Fibroblast of upper back skin (primary cell): ENCODE measurements at places on chromosomes 3 and 15.

DNA sequence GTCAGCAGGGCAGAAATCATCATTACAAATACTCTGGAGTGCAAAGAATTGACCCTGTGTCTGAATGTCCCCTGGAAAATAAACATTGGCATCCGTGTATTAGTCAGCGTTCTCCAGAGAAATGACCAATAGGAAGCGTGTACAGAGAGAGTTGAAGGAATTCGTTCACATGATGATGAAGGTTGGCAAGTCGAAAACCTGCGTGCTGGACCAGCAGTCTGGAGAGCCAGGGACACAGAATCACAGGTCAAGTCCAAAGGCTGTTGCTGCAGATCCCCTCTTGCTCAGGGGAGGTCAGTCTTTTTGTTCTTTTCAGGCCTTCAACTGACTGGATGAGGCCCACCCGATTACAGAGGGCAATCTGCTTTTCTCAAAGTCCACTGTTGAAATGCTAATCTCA is 16.6 kb downstream of the GP9 start:
- DNase-seq = no peak

DNA sequence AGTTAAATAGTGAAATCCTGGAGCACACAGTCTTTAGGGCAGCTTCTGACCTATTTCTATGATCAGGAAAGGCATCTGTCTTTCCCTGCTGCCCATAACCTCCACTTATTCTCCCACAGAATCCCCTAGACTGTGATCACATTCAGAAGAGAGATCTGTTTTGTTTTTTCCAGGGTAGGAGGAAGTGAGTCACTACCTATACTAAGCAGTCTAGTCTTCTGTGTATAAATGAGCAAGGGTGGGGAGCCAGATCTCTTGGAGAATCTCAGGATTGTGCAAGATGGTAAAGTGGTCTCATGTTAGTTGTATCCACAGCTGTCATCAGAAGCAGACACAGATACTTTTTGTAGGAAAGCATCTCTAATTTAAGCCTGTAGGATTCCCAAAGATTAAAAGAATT is 11.8 kb upstream of the FBXO22 start:
- peak; percentile 90 for DNase-seq

- DNase-seq = no peak
Measured at GRCh38 chr15:86236356-86237110, 156.9 kb downstream of the AGBL1 start.

DNA sequence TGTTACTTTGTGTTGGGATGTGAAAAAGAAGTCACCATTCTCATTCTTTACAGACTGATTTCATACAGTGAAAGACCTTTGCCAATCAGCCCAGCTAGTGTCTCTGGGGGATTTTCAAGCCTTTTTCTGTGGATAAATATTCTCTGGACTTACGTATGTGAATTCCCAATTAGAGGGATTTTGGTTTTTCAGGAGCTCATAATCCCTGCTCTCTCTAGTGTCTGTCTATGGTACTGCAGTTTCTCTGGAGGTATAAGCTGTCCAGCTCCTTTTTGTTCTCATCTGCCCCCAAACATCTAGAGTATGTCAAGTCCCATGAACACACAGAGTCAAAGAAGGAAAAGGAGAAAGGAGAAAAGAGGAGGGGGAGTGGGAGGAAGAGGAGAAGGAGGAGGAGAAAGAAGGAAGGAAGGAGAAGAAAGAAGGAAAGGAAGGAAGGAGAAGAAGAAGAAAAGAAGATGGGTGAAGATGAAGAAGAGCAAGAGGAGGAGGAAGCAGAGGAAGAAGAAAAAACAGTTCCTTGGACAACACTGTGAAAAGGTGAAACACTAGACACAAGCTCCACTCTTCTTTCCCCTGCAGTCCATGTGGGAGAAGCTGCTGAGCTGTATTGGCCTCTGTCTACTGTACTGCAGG is 218.6 kb downstream of the GREM1 start:
- peak; percentile 83 for DNase-seq

- DNase-seq = peak; percentile 77
Measured at GRCh38 chr15:89123181-89123525, 34.9 kb downstream of the ABHD2 start.

- no peak for DNase-seq
Measured at GRCh38 chr15:22936577-22937472, 43.3 kb downstream of the CYFIP1 start.

GRCh38 chr3:31491660-31492059 is 41.1 kb upstream of the STT3B start:
- DNase-seq = no peak

- peak; percentile 65 for DNase-seq
Measured at GRCh38 chr3:37967260-37967881, 23.2 kb upstream of the VILL start.

DNA sequence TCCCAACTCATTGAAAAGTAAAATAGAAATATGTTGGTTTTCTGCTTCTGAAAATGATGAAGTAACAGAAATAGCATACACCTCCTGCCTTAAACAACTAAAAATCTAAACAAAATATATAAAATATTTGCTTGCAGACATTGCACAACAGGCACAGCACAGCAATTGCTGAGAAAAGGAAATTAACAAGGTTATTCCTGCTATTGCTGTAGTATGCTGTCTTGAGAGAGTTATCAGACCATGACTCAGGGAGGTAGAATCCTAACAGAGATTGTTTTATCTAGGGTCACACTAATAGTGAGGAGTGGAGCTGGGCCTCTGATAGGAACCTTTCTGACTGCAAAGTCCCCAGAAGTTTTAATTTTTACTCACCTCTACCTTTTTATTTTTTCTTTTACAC is 72.6 kb downstream of the ZBTB20 start:
- DNase-seq = peak; percentile 28

GRCh38 chr3:12458901-12459300 is 25.4 kb upstream of the TSEN2 start:
- DNase-seq = no peak

DNA sequence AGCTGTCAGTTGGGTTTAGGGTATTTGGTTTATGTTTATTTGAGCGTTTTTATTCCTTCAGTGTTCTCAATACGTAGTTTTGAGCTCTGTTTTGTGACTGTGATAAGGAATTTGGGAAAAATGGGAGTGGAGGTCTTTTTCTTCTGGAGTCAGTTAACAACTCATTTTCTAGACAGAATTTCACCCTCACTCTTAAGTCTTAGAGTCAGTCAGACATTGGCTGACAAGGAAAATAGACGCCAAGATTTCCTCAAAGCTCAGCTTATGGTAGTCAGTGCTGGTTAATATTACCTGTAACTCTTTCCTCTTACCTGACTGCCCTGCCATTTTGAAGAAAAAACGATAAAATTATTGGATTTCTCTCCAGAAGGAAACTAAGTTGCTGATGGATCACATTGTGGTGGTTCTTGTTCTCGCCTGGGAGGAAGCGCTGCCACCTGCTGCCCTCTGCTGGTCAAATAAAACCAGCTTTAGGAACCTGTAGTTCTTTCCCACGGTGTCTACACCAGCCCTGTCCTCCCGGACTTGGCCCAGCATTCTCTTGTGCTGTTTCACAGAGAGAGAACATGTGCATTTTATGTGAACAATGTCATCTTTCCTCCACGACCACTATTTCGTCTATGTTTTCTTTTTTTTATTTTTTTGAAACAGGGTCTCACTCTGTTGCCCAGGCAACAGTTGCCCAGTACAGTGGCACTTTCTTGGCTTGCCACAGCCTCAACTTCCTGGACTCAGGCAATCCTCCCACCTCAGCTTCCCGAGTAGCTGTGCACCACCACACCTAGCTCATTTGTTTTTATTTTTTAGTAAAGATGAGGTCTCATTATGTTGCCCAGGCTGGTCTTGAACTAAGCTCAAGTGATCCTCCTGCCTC is 41.4 kb upstream of the UMPS start:
- DNase-seq = peak; percentile 70

DNA sequence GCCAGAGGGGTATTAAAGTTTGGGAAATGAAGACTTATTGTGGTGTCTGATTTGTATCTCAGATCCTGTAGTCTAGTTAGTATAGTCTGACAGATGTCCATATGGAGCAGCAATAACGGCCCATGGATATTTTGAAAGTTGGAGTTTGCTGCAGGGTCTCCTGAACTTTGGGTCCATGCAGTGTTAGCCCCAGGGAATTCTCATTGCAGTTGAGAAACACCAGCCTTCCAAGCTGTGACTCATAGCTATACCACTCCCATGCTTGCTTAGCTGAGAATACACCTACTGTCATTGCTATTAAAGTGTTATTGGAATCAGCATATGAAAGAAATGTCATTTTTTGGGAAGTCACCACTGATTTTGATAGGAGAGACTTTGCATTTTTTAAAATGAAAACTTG is 29.2 kb downstream of the TMOD2 start:
- no peak for DNase-seq

DNA sequence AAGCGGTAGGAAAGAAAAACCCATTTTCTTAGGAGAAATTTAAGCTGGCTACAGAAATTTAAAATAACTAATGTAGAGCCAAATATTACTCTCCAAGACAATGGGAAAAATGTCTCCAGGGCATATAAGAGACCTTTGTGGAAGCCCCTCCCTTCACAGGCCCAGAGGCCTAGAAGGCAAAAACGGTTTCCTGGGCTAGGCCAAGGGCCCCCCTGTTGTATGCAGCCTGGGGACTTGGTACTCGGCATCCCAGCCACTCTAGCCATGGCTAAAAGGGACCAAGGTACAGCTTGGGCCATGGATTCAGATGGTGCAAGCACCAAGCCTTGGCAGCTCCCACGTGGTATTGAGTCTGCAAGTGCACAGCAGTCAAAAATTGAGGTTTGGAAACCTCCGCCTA is 90.1 kb downstream of the CGGBP1 start:
- DNase-seq = no peak
